NCI-H1417 treated with DMSO at 0.1 percent for 48 hours (cell line): ENCODE measurements at places on chromosomes 12 and 14.
A peak's percentile ranks its signal among the peaks of the same experiment; 100 is the strongest.

- no peak for DNase-seq
These were observed 9.8 kb downstream of the ZNF219 start for GRCh38 chr14:21088687-21089086.

GRCh38 chr12:88519802-88520435, 60.4 kb downstream of the KITLG start:
- DNase-seq, result no peak

GRCh38 chr14:39739796-39740195, 307.6 kb upstream of the FBXO33 start:
- no peak for DNase-seq

GRCh38 chr12:64739778-64740177, 19.4 kb downstream of the GNS start:
- DNase-seq, result no peak

GRCh38 chr12:45644541-45644940, 85.0 kb upstream of the ARID2 start:
- DNase-seq, result no peak

DNA sequence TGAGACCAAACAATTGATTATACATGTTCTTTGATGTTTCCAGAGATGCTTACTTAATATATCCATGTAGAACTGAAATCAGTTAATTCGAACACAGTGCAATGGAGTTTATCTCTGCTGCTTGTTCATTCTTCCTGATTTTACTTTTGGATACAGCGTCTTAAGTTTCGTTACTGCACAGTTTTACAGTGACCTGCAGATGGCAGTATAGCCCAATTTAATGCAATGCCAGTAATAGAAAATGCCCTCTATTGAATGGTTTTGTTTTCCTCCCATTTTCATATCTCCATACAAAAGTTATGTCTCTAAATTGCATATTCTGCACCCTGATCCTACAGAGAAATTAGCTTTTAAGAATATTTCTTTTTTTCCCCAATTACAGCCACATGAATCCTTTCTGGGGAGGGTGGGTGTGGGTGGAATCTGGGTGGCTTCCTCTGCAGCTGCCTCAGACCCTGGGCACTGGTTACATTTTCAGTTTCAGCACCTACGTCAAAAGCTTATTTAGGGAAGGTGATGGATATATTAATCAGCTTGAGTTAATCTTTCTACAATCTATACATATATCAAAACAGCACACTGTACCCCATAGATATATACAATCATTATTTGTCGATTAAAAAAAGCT, 101.1 kb upstream of the DCD start:
- DNase-seq, result peak; percentile 55

DNA sequence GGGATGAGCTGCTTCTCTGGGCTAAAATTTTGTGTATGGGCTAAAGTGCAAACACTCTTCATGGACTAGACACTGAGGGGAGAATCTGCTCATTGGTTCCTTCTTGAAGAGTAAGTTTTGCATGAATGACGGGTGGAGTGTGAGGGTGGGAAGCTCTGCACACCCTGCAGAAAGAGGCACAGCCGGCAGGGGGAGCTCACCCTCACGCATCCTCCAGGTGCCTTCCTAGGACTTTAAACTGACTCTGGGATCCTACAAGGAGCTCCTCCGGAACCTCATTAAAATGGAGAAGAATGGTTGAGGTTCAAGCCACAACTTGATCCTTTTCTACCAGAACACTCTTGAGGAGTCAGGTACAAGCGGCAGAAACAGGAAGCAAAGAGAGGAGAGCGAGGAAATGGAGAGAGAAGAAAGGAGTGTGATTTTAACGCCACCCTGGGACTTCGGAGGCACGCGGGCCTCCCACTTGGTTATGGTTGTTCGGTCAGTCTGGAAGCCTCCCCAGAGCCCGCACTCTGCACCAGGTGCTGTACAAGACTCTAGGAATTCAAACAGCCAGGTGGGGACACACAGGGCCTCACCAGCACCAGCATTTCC, 87.5 kb downstream of the SETD3 start:
- no peak for DNase-seq

GRCh38 chr14:80637756-80638619, 303.6 kb downstream of the CEP128 start:
- DNase-seq, result no peak

DNA sequence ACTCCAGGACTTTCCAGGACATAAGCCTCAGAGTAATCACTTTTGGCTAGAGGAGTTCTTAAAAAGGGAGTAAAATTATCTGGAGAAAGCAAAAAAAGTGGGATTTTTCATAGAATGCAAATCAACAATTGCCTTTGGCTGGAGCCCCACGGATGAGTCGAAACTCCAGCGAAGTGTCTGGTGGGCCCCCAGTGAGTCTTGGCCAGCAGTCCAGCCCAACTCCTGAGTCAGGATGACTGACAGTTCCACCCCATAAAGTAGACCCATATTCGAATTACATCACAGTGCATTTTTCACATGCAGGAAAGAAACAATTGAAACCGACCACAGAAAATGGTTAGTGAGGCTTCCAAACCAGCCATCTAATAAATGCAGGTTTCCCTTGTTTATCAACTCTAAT, 265.7 kb downstream of the BCL11B start:
- DNase-seq, result no peak

GRCh38 chr12:129009833-129010622, 156.8 kb downstream of the GLT1D1 start:
- no peak for DNase-seq

DNA sequence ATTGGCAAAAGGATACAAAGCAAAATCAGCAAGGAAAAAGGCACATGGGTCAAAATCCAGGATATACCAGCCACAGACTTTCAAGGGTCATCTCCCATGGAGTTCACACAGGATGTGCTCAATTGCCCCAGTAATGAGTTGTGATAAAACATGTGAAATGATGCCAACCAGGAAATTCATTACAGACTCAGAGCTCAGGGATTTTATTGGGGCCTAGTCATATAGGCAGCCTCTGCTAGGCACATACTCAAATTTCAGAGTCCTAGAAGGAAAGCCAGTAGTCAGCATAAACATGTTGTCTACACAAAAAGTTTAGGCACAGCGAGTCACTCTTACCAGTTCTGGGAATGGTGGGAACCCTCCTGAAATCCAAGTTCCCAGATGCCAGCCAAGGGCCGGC, 64.4 kb upstream of the OSBPL8 start:
- no peak for DNase-seq
